Cardiac septum (tissue), 1 donor: ENCODE measurements at places on chromosomes 4 and X. TPM values are rescaled to one million over a fixed set of nuclear protein-coding genes. Genes with fewer than 3 reads are reported as not detected.

The GABRG1 gene
- total RNA-seq = not detected

The FRG2 gene
- not detected for total RNA-seq

The STATH gene
- not detected for total RNA-seq

The CENPVL2 gene
- not detected for total RNA-seq

- DNase-seq = no peak
These were observed 12.0 kb upstream of the DCHS2 start for GRCh38 chr4:154503598-154503997.

DNA sequence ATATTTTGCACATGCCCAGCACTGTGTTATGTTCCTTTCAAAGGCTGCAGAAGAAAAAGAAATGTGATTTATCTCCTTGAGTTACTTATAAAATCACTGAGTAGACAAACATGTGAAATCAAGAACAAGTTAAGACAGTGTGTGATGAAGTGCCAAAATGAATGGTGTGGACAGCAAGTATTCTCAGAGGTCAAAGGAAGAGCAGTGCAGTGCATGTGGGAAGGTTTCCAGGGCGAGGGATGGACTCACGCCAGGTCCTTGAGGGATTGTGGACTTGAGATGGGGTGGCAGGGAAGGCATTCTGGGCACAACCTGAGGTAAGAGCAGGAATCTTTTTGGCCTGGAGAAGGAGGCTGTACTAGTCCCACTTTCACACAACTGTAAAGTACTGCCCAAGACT is 115.5 kb downstream of the FNIP2 start:
- DNase-seq = no peak

- DNase-seq = no peak
These were observed 715.6 kb upstream of the AADAT start for GRCh38 chr4:170805352-170805751.

- DNase-seq = no peak
These were observed 695.0 kb upstream of the HS3ST1 start for GRCh38 chr4:12123707-12124106.
